Regular cardiac myocyte (primary cell): ENCODE measurements at places on chromosomes 12 and 14. TPM values are rescaled to one million over a fixed set of nuclear protein-coding genes. Genes with fewer than 3 reads are reported as not detected.

RAPGEF3 gene
- total RNA-seq: 5.1 and 8.8 TPM in 2 replicates

SLCO1B3 gene
- not detected in 2 replicates for total RNA-seq

SLC25A47 gene
- under 0.01 TPM in 1 of 2 replicates, not detected in the other for total RNA-seq

TAS2R50 gene
- 1.5 and 3.1 TPM in 2 replicates for total RNA-seq

SLC35F4 gene
- total RNA-seq: not detected in 2 replicates

GALNT6 gene
- total RNA-seq: 2.7 and 3.4 TPM in 2 replicates

MIP gene
- total RNA-seq: 0.19 TPM in 1 of 2 replicates, not detected in the other

LGR5 gene
- total RNA-seq: 0.58 and 1.7 TPM in 2 replicates

CFAP73 gene
- total RNA-seq: not detected in 2 replicates

KRT77 gene
- total RNA-seq: not detected in 2 replicates

CLECL1 gene
- not detected in 2 replicates for total RNA-seq

EMP1 gene
- total RNA-seq: 46.8 and 150 TPM in 2 replicates

OR8S1 gene
- not detected in 2 replicates for total RNA-seq

GMPR2 gene
- total RNA-seq: 63.6 and 103 TPM in 2 replicates

KMT2D gene
- total RNA-seq: 19.7 and 25.9 TPM in 2 replicates

E2F7 gene
- total RNA-seq: 18.6 and 28.6 TPM in 2 replicates
